Epithelial cell of alveolus of lung (primary cell): ENCODE measurements at places on chromosomes 13 and 19. TPM values are rescaled to one million over a fixed set of nuclear protein-coding genes. Genes with fewer than 3 reads are reported as not detected.

POP4 gene
- 60.4 and 75.1 TPM in 2 replicates for total RNA-seq

TICAM1 gene
- 4.1 and 5.1 TPM in 2 replicates for total RNA-seq

PTPRS gene
- 100 and 163 TPM in 2 replicates for total RNA-seq

ZNF382 gene
- total RNA-seq: 2.8 and 4.1 TPM in 2 replicates

DAND5 gene
- total RNA-seq: not detected in 2 replicates

CEACAM4 gene
- not detected in 2 replicates for total RNA-seq

MBD3L3 gene
- not detected in 2 replicates for total RNA-seq

C1QTNF9 gene
- not detected in 2 replicates for total RNA-seq

SBK2 gene
- total RNA-seq: 1.8 TPM in 1 of 2 replicates, not detected in the other

C3 gene
- total RNA-seq: 45.8 and 56.1 TPM in 2 replicates

FPR2 gene
- not detected in 2 replicates for total RNA-seq

ATP4A gene
- not detected in 2 replicates for total RNA-seq

HCST gene
- not detected in 2 replicates for total RNA-seq

ICAM5 gene
- total RNA-seq: 16.4 and 26.7 TPM in 2 replicates

CRLF1 gene
- total RNA-seq: 2.6 and 19.3 TPM in 2 replicates

HCN2 gene
- 1.6 and 2.7 TPM in 2 replicates for total RNA-seq

CLC gene
- not detected in 2 replicates for total RNA-seq

CCDC70 gene
- not detected in 2 replicates for total RNA-seq

GFY gene
- total RNA-seq: not detected in 2 replicates

ITGBL1 gene
- total RNA-seq: 10.8 and 31.5 TPM in 2 replicates

CATSPERD gene
- total RNA-seq: not detected in 2 replicates

CCL25 gene
- total RNA-seq: not detected in 2 replicates

ZNF506 gene
- 6.5 and 18.7 TPM in 2 replicates for total RNA-seq

MAP1S gene
- total RNA-seq: 39.2 and 48.3 TPM in 2 replicates

KANK3 gene
- 2.2 and 4.9 TPM in 2 replicates for total RNA-seq
